Fibroblast of skin of left biceps (primary cell): ENCODE measurements at places on chromosomes 11 and 22.

DNA sequence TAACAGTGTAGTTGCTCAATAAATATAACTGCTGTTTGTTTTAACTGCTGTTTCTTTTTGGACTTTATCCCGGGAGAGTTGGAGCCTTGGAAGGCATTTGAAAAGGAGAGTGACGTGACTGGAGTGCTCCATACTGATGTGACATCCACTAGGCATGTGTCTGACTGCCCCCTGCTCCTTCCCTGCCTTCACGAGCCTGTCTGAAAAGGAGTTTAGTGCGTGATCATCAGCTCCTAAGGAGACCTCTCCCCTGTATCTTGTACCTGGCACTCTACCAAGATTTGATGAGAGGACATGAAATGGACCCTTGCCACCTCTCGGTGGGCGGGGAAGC is 22.9 kb downstream of the ZBTB16 start:
- DNase-seq, result no peak

DNA sequence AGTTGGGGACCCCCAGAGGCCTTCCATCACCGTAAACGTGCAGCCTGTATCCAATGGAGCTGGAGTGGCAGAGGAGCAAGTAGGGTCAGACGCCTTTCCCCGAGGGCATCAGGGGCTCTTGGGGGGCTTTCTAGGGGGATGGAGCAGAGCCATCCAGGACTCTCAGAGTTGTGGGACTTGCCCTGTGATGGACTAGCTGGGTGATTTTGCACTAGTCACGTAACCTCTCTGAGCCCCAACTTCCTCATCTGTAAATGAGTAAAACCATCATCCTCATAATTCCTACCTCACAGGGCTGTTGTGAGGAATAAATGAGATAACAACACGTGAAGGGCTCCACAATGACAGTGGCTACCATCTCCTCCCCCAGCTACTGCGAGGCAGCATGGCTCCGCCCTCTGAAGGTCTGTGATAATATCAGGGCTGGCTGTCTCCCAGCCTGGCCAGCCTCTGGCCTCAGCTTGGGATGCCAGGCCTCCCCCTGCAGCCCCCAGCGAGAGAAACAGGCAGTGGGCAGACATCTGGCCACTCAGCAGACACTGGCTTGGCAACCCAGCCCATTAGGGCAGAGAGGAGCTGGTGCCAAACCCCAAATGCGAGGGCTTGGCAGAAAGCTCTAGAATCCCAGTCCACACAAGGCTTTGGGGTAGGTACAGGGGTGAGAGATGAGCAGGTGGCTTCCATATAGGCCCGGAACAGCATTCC is 6.7 kb downstream of the USP2 start:
- no peak for DNase-seq

DNA sequence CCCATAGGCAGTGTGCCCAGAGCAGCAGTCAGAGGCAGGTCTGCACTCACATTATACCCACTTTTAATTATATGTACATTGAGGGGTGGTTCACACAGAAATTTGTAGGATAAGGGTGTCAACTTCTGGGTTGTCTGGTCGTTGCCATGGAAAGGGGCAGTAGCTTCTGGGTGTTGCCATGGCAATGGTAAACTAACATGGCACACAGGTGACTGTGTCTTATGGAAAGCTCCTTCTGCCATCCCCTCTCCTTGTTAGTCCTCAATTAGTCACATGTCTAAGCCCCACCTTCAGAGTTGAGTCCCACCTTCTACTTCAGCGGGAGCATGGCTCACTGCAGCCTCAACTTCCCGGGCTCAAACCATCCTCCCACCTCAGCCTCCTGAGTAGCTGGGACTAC is 56.3 kb upstream of the ATXN10 start:
- no peak for DNase-seq

DNA sequence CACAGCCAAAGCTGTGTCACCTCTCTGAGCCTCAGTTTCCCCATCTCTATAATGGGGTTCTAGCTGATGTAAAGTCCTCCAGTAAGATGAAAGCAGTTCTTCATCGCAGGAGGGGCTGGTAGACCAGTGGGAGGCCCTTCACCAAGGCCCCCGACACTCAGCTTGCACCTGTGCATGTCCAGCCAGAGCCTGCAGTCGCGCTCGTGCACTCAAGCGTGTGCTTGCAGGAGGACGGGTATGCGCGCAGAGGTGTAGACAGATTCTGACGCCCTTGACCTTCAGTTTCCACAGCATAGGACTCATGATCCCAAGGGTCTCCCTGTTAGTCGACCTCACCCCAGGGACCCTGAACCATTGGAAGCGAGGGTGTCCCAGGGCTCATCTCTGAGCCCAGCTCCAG is 633.7 kb downstream of the TBC1D22A start:
- DNase-seq, result no peak

DNA sequence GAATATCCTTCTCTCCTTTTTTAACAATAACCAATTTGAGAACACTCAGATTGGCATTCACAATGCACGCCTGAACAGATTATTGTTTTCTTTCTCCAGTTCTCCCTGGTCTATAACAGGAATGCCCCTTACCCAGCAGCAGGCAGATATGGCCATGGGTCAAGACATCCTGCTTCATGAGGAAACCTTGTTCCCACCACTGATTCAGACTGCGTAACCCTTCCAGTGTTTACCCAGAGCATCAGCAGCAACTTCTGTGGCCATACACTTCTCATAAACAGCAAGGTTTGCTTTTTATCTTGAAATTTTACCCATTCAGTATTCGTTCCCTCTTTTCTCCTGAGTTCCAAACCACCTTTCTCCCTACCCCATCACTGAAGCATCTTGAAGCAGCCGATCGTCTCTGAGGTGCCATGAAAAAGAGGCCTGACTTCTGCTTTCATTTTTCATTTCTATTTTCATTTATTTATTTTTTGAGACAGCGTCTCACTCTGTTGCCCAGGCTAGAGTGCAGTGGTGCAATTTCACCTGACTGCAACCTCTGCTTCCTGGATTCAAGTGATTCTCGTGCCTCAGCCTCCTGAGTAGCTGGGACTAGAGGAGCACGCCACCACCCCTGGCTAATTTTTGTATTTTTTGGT is 9.6 kb downstream of the PTS start:
- no peak for DNase-seq

DNA sequence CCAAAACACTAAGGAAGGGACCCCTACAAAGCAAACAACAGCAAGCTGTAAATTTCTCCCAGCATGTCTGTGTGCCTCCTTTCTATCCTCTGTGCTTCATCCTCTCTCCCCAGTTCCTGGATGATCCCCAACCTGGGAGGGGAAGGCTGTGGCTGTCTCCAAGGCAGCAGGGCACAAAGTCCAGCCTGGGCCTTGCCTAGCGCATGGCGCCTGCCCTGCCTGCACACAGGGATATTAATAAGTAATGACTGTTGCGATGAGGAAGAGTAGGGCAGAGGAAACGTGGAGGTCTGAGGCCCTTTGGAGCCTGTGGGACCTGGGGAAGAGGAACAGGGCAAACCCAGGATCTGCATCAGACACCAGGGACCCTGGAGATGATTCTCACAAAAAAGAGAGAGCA is 2.0 kb downstream of the USH1C start:
- DNase-seq, result no peak

DNA sequence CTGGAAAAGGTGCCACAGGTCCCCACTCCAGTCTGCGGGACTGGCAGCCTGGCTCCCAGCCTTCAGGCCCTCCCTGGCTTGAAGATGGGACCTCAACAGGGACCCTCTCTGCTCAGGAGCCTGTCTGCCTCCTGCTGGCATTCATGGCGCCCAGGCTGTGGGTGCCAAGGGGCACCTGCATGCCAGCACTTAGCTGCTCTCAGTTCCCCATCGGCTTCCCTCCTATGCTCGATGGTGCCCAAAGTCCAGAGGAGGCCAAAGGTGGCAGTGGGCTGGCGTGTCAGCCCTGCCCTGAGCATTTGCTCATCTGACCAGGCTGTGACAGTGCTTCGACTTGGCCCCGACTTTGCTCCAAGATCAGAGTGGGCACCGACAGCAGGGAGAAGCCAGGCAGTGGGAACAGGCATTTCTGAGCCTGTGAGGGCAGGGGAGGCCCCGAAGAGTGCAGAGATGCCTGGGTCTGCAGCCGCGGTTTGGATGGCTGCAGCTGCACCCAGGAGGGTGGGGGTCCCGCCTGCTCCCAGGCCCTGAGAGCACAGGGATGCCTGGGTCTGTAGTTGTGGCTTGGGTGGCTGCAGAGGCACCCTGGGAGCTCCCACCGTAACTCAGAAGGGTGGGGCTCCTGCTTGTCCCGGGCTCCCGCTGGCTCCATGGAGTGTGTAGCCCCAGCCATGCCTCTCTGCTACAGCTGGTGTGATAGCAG is 463.6 kb downstream of the TBC1D22A start:
- no peak for DNase-seq

DNA sequence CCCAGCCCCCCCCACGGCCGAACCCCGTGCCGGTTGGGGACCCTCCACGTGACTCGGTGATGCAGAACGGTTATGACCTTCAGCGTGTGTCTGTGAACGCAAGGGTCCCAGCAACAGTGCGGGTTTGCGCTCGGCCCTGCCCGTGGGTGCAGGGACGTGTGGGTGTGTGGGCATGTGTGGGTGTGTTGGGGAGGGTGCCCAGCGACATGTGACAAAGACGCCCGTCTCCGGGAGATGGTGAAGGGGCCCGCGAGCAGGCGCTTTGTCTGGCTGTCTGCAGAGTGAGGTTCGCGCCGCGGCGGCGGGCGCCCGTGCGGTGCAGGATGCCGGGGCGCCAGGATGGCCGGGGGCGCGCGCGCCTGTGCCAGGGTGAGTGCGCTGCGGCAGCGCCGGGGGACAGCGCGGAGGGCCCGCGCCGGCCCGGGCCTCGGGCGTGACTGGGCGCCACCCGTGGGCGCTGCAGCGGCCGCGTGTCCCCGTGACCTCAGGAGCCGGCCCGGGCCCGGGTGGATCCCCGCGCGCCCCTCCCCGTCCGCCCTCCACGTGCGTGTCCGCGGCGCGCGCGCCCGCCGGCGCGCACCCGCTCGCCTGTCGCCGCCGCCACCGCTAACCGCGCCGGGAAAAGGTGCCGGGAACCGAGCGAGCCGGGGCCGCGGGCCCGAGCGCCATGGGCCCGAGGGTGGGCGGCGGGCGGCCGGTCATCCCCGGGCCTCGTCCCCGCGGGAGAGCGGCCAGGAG is at the start of gene LRFN4:
TSS of gene LRFN4 (plus strand) at position 569 of the 738 bp plus-strand sequence. CDS start 681 bp downstream, outside the sequence.
- DNase-seq, result no peak

DNA sequence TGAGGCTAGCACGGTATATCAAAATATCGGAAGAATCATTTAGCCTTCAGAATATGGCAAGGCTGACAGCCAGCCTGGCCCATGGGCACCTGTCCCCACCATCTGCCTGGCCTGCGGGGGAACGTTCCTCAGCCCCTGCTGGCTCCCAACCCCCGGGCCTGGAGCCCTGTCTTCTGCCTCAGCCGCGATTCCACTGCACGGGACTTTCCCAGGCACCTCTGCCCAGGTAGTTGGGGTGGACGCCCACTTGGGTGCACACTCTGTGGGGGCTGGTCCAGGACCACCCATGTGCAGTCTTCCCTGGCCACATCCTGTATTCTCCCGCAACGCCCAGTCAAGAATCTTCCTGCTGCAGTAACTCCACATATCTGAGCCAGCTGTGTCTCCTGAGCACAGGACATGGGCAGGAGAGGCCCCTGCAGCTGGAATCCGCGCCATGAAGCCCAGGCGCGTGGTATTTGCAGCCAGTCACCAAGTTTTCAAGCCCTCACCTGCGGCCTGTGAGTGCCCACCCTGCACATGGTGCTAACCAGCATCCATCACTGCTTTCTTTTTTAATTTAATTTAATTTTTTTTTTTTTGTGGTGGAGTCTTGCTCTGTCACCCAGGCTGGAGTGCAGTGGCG is 77.9 kb downstream of the KCNQ1 start:
- no peak for DNase-seq

DNA sequence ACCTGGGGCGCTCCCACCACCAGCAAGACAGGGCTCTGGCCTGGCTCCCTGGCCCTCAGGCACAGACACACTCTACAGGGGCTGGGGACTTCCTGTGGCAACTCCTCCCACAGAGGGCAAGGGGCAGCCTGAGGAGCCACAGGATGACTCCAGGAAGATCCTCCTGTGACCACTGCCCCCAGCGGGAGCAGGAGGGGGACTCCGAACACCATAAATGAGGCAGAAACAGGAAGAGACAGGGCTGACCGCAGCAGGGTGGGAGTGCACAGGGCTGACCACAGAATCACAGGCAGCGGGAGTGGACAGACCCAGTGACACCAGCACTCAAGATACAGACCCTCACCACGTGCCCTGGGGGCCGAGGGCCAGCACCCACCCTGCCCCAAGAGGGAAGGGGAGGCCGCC is 10.8 kb downstream of the ARAP1 start:
- no peak for DNase-seq

DNA sequence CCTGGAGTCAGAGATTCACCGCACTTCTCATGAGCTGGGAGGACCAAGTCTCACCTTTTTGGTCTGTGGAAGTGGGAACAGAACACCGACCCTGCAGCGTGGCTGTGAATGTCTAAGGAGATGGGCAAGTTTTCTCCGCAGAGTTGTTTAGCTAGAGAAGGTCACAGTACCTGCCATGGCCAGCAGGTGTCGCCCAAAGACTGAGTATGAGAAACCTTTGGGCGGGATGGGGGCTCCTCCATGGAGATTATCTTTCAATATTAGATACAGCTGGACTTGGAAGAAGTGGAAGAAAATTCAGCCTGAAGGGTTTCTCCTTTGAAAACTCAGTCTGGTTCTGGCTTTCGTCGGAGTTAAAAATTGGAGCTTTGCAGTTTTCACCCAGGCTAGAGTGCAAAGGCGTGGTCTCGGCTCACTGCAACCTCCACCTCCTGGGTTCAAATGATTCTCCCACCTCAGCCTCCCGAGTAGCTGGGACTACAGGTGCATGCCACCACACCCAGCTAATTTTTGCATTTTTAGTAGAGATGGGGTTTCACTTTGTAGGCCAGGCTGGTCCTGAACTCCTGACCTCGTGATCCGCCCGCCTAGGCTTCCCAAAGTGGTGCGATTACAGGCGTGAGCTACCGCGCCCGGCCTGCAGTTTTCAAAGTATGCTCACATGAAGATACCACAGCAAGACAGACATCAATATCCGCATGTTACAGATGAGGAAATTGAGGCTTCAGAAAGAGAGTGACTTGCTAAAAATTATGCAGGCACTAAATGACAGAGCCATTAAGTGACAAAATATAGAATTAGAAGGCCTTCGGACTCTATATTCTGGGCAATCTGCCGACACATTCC is 10.7 kb upstream of the DSCAML1 start:
- DNase-seq, result no peak

- no peak for DNase-seq
Observed at GRCh38 chr11:26943636-26944035, 50.3 kb upstream of the FIBIN start.

GRCh38 chr22:39832627-39833074 is 60.9 kb downstream of the ENTHD1 start:
- no peak for DNase-seq

DNA sequence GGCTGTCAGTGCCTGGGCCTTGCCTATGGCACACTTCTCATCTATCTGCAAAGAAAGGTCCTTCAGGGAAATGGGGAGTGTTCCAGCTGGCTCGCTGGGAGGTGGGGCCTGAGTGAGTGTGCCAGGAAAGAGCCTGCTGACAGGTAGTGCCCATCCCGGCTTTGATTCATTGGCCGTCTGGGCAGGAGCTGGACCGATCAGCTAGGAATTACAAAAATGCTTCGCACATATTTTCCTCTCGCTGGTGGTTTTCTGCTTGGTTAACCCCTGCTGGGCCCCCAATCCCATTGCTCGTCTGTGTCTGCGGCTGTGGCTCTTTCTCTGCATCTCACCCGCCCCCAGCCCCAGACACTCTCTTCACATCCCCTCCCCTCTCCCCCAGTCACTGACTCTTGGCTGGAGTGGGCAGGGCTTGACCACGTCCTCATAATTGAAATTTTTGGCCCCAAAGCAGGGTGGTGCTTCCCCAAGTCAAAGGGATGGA is 10.8 kb downstream of the LIF start:
- peak; percentile 79 for DNase-seq
